ENCODE measurements at places on chromosomes 1 and 21. TPM values are rescaled to one million over a fixed set of nuclear protein-coding genes. Genes with fewer than 3 reads are reported as not detected.
A peak's percentile ranks its signal among the peaks of the same experiment; 100 is the strongest.

Gene MPL
- 6.2 TPM for total RNA-seq

DNA sequence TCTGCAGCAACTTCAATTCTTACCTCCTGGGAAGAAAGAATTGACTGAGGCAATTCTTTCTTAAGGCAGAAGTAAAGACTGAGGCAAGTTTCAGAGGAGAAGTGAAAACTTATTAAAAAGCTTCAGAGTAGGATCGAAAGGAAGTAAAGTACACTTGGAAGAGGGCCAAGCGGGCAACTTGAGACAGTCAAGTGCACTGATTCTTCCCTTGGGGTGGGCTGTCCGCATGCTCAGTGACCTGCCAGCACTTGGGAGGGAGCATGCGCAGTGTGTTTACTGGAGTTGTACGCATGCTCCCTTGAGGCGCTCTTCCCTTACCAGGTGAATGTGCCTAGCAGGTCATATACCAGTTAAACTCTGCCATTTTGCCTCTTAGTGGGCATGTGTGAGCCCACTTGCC lies 55.3 kb upstream of the NBPF3 start:
- DNase-seq: no peak

Gene HEYL
- total RNA-seq: 1.3 TPM

DNA sequence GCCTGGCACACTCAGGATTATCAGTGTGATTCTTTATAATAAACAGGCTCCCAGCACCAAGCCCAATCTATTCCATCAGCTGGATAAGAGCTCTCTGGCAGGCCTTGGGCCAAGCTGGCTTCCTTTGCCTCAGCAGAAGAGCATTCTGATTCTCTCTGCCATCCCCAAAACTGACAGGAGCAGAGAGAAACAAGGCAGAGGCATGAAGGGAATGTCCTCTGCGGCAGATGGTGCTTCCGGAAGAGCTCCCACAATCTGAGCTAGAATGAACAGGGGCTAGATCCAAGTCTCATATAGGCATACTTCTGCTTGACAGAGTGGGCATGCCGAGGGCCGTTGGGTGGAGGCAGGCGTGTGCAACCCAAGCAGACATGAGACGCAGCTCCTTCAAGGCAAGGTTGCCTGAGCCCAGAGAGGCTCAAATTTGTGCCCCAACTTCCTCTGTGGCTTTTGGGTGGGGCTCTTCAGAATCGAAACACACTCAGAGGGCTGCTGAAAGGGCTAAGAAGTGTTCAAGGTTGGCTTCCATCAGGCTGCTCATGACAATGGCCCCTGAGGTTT lies 4.0 kb downstream of the CAPN2 start:
- no peak for DNase-seq

DNA sequence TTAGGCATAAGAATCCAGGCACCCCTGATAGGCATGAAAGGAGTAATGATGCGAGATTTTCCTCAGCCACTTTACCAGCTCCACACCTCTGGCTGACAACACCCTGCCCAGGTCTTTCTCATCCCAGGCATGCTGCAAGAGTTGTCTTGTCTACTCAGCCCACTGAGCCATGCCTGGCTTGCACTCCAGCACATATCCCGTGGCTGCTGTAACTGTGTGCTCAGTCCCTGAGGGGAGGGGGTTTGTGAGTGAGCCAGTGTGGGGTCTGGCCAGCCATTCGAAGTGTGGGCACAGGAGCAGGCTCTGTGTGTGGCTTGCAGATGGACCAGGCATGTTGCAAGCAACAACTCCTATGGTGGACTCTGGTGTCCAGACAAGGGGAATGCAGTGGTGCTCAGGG lies 529.6 kb downstream of the ADGRL2 start:
- no peak for DNase-seq

Gene DNAI4
- 5.1 TPM for total RNA-seq

Gene FAM78B
- 1.3 TPM for total RNA-seq

DNA sequence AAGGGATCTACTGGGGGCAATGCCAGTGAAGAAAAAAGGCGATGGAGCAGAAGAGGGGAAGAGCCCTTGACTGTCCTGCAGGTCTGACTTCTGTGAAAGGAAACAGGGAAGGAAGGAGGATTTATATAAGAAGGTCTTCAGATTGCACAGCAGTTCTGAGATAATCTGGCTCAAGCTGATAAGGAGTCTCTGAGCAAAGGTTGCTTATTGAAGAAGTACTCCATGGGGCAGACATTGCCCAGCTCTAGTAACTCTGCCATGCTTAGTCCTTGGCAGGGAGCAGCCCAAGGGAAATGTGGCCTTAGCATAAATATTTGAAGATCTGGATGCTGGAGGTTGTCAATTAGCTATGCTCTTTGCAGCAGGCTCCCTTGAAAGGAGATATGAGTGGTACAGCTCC lies 15.9 kb upstream of the TTF2 start:
- no peak for DNase-seq

- DNase-seq: no peak
These were observed 5.9 kb upstream of the BRWD1 start for GRCh38 chr21:39319251-39319756.

Gene FBXO2
- 1.6 TPM for total RNA-seq

Gene FCAMR
- not detected for total RNA-seq

Gene SPRR1A
- not detected for total RNA-seq

GRCh38 chr1:50568782-50569181 lies 145.5 kb upstream of the DMRTA2 start:
- DNase-seq: no peak

GRCh38 chr1:12067900-12068821 lies 5.1 kb downstream of the TNFRSF8 start:
- DNase-seq: no peak

DNA sequence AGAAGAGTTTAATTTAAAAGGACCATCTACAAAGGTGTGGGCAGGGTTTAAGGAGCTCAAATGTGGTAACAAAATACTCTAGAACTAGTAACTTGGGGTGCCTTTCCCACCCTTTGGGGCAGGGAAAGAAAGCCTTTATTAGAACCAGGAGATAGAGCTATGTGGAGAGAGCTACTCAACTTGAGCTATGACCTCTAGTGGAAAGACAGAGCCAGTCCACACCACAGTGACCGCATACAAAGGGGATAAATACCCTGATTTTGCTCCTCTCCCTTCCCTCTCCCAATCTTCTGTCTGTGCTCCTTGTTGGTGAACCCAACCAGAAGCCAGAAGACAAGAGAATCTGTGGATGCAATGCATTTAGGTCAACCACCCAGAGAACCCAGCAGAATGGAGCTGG lies 54.4 kb upstream of the JAK1 start:
- no peak for DNase-seq

GRCh38 chr1:85689775-85690404 lies 18.3 kb downstream of the ZNHIT6 start:
- DNase-seq: no peak

DNA sequence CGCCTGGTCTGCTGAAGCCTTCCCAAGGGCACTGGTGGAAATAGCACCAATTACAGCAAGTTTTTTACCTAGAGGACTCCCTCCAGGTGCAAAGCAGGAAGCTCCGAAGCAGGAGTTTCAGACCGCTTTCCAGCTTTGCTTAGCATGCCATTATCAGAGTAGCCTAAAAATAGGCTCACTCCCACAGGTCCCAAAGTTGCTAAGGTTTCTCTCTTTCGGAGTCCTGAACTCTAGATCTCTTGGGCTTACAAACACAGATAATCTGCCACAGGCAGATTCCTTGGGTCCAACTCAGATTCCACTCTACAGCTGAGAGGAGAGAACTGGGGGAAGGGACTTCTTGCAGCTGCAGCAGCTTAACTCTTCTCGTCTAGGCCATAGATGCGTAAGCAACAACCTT lies 22.5 kb downstream of the ZMYND12 start:
- DNase-seq: no peak

Gene JMJD4
- total RNA-seq: 13.4 TPM

DNA sequence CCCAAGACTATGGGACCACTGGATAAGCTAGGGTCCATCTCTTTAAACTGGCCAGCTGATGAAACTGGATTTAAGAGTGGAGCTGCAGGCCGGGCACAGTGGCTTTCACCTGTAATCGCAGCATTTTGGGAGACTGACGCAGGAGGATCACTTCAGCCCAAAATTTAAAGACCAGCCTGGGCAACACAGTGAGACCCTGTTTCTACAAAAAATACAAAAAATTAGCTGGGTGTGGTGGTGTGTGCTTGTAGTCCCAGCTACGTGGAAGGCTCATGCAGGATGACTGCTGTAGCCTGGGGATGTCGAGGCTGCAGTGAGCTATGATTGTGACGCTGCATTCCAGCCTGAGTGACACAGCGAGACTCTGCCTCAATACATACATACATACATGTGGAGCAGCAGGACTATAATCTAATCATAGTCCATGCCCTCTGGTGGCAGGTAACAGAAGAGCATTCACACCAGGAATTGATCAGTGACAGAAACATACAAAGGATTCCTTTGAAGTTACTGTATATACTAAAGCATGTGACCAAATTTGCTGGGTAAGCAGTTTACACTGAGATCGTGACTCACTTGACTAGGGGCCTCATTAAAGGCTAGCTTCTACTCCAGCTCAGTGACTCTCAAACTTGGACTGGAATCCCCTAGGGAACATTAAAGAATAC lies 101.5 kb upstream of the SLFNL1 start:
- DNase-seq: peak; percentile 24

- no peak for DNase-seq
These were observed 5.9 kb downstream of the CEP85 start for GRCh38 chr1:26239936-26240335.

GRCh38 chr21:14499316-14499715 lies 46.8 kb downstream of the SAMSN1 start:
- no peak for DNase-seq

- no peak for DNase-seq
These were observed 430.6 kb upstream of the BRINP3 start for GRCh38 chr1:190908246-190908645.

- no peak for DNase-seq
These were observed 278.2 kb downstream of the PAPPA2 start for GRCh38 chr1:176741181-176741580.

Gene HRNR
- total RNA-seq: not detected

DNA sequence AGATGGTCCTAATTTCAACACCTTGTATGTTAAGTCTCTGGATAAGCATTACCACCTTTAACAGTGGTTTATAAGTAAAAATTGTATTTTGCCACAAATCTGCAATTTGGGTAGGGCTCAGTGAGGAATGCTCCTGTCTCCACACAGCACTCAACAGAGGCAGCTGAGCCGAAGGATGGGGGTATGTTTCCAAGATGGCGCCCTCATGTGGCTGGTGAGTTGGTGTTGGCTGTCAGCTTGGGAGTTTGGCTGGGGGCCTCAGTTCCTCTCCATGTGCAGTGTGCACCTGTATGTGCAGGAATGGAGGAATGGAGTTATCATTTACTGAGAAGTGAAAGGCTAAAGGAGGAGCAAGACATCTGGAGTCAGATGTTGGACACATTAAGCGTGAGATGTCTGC lies 136.8 kb downstream of the GABPA start:
- DNase-seq: peak; percentile 22

DNA sequence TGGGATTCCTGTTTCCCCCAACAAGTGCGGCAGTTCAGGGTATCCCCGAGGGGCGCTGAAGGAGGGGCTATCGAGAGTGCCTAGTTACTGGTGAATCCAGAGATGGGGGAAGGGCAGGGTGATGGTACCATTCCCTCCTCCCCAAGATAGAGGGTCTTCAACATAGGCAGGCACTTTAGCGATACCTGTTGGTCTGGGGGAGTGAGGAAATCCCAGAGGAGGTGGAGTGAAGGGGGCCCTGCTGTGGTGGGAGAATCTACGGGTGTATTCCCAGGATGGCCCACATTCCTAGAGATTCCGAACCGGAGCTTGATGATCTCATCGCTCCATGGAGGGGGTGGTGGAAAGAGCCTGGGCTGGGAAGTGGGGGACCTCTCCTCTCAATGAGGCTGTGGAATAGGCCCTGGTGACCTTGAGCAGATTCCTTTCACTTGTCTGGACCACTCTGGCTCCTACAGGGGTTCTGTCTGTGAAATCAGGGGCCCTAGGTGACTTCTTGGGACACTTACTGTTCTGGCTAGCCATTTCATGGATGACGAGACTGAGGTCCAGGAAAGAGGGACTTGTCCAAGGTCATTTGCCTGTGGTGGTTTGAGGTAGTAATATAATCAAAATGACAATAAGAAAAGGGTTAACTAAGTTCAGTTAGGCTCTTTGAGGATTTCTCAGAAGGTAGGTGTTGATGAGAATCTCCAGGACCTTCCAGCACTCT lies 52.7 kb upstream of the SYNC start:
- DNase-seq: no peak

DNA sequence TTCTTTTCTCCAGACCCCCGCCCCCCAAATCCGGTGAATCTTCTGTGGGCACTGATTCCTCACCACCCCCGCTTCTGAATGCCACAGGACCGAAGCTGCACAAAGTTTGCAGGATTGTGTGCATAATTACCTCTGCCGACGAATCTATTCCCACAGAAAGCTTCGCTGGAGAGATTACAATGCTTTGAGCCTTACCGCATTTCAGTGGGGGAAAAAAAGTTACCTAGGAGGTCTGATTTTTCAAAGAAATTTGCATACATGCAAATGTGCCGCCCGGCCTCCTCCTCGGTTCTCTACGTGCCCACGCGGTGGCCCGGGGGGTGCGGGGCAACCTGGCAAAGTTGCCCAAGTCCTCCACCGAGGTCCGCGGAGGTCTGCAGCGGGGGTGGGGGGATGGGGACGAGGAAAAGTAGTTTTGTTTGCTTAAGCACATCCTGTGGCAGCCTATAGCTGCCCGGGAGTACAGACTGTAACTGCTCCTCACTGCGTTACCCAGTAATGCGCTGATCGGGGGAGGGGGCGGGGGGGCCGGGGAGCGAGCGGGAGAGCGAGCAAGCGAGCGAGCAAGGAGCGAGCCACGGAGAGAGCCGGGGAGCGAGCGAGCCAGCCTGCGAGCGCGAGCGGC lies 563 bp upstream of the NFIA start:
- peak; percentile 53 for DNase-seq

GRCh38 chr1:244340396-244340795 lies 111.3 kb downstream of the ADSS2 start:
- DNase-seq: no peak

- no peak for DNase-seq
These were observed 143.2 kb upstream of the BACE2 start for GRCh38 chr21:41024746-41025254.

Measured in endothelial cell (in vitro differentiated cells).